ENCODE measurements at places on chromosomes 16 and 17.

GRCh38 chr16:88287219-88287618 lies 95.5 kb upstream of the ZNF469 start:
- DNase-seq = no peak

GRCh38 chr17:9116861-9117568 lies 95.7 kb downstream of the NTN1 start:
- no peak for DNase-seq

DNA sequence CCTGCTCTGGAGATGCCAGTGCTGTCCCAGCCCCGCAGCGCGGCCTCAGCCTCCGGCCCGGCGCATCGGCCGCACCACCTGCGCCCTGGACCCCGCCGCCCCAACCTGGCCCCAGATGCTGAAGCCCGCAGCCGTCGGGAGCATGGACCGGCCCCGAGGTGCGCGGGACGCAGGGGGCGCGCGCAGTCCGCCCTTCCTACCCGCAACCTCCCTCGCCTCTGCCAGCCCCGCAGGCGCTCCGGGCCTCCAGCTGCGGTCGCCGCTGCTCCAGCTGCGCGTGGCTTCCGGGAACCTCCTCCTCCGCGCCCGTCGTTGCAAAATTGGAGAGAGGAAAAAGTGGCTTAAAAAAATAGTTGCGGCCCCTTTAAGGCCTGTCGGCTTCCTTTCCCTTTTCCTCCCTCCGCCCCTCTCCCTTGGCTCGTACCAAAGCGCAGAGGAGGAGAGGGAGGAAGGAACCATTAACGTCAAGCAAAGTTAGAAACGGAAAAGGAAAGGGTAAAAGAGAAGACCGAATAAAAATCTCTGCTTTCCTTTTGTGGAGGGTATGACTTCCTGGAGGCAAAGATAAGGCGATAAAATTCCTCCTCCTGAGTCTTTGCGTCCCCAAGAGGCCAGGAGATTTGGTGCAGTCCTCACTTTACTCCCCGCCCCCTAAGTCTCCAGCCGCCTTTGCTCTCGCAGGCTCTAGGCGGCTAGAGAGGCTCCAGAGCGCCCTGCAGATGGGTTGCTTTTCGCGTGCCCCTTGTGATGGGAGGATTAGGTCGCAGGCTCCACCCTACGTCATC lies at the start of gene CDIPT:
TSS of gene CDIPT (minus strand) at position 343 of the 785 bp plus-strand sequence. CDS start 369 bp downstream, outside the sequence.
- peak; percentile 94 for DNase-seq

- DNase-seq = peak; percentile 19
Observed at GRCh38 chr17:38926293-38927070, 1.1 kb downstream of the LASP1NB start.

- no peak for DNase-seq
Observed at GRCh38 chr16:75556431-75556950, 439 bp upstream of the TMEM231 start.

DNA sequence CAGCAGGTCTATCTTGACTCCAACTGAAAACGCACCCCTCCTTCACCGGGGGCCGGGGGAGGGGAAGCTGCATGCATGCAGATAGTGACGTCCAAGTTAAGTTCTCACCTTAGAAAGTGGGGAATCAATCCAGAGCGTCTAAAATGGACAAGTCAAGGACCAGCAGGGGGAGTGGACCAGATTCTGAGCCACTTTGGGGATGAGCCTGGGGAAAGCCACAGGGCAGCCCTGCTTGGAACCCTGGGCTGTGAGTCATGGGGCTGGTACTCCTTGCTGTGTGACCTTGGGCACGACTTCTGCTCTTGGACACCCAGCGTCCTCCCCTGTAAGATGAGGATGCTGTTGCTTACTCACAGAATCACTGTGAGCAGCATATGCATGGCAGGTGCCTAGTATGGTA lies 9.1 kb downstream of the TNFRSF13B start:
- no peak for DNase-seq

- DNase-seq = no peak
Observed at GRCh38 chr16:46817961-46818360, 13.0 kb downstream of the C16orf87 start.

DNA sequence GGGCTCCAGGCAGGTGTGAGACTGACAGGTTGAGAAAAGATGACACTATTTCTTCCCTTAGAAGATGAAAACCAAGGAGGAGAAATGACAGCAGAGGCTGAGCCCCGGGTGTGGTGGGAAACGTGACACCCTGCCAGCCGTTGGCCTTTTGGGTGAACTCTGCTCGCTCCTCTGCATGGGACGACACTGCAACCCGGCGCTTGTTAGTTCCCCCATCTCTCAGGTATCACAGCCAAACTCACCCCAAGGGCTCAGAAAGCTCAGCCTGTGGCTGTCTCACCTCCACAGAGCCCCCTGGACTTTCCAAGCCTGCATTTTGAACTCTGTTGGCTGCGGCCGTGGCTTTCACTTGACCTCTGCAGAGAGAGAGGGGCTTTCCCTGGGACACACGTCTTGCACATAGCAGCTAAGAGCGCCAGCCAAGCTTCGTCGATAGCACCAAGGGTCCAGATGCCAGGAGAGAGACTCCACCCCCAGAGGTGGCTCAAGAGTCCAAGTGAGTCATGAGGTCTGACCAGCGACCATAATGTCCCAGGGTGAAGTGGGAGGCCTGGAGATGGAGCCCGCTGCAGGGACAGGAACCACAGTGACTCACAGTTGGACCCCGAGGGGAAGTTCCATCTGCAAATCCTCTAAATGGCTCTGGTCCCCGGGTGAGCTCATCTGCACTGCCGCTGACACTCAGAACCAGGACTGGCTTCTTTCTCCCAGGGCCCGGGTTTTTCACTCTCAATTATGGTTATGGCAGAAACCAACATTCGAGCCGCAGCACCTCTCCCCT lies 301.9 kb downstream of the SOX9 start:
- peak; percentile 50 for DNase-seq

GRCh38 chr17:43543300-43543699 lies 2.8 kb downstream of the ETV4 start:
- no peak for DNase-seq

DNA sequence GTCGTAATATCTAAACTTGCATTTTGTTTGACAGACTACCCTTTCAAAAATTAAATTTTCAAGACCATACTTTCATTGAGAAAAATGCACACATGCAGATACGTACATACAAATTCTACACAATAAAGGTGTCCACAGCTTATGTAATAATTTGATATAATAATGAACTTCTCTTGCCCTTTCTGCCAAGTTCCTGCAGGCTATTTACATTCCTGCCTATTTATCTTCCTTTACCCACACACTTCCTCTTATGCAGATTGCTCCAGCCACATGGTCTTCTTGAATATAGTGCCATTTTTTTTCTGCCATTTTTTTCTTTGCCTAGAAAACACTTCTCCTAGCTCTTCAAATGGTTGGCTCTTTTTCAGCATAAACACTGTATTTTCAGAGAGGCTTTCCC lies 826.9 kb upstream of the CDH8 start:
- DNase-seq = no peak

- no peak for DNase-seq
Observed at GRCh38 chr16:9922441-9922840, 259.8 kb downstream of the GRIN2A start.

GRCh38 chr17:35732806-35733136 lies 1.3 kb downstream of the RASL10B start:
- DNase-seq = no peak

DNA sequence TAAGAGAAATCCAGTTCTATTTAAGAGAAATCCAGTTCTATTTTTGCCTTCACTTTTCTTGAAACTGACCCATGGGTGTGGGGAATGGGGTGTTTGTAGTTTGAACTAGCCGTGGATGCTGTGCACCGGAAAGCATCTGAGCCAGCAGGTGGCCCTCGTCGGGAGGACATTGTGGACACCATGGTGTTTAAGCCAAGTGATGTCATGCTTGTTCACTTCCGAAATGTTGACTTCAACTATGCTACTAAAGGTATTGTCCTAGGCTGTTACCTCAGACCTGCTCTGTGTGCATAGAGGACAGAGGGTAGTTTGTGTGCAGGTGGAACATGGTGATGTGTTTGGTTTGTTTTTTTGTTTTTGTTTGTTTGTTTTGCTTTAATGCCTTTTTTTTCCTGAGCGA lies 3.3 kb downstream of the ATXN2L start:
- DNase-seq = no peak
